Kidney tubule cell (primary cell): ENCODE measurements at places on chromosomes 11 and 22.

GRCh38 chr11:75721852-75722668 is 4.4 kb downstream of the MOGAT2 start:
- DNase-seq, result no peak

GRCh38 chr11:79896258-79896657 is 455.4 kb upstream of the TENM4 start:
- DNase-seq, result peak; percentile 57

- DNase-seq, result no peak
These were observed 2.0 kb downstream of the SIPA1 start for GRCh38 chr11:65639623-65640482.

DNA sequence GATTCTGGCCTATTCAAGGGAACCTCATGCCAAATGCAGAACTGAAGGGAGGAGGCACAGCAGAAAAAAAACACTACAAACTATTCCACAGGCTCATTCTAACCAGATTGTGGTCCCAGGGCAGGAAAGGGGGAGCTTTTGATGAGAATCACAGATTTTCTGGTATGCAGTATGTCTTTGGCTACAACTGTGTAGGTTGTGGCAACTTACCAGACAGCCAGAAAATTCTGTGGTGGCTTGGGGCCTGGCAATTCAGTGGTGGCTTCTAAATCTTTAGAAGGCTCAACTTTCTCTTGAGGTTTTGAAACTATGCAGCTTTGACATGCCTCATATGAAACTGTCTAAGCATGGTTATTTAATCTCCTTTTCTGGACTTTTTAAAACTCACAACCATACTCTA is 850.8 kb upstream of the CCDC90B start:
- DNase-seq, result no peak

DNA sequence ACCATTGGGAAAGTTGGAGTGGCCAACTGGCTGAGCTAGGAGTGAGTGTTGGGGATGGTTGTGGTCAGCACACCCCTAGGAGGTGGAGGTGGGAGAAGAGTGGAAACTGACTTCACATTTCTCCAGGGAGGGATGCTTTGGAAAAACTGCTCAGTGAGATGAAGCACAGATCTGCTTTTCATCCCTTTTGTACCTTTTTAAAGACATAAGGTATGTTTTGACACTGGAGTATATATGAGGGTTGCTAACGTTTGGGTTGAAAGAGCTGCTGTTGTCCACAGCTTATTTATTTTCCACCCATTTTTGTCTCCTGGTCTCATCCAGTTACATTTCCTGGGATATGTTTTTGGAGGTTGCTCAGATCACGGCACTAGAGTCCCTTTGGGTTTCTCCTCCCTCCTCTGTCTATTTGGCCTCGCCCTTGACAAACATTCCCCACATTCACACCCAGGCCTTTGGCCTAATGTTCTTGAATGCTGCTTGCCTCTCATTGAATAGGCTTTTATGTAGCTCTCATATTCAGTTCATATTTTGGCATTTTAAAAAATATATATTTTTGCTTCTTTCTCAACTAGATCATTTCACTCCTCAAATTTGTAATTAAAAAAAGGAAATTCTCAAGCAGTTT is 8.3 kb downstream of the SREBF2 start:
- no peak for DNase-seq

GRCh38 chr11:12789596-12790215 is 115.5 kb downstream of the TEAD1 start:
- DNase-seq, result no peak

DNA sequence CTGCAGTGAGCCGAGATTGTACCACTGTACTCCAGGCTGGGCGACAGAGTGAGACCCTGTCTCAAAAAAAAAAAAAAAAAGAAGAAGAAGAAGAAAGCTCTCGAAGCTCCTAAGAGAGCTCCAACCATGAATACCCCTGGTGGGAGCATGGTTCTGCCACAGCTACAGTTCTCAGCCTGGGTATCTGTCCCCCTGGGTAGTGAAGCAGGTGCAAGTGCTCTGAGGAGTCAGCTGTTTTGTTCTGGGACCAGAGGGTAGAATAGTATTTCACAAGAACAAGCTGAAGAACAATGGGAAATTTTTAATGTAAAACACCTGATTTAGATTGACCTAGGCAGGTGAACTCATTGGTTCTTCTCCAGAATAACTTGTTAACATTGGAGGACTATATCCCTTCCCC is 4.3 kb upstream of the HYOU1 start:
- DNase-seq, result no peak

- DNase-seq, result peak; percentile 83
These were observed 101.8 kb downstream of the DDX10 start for GRCh38 chr11:108766596-108767173.

DNA sequence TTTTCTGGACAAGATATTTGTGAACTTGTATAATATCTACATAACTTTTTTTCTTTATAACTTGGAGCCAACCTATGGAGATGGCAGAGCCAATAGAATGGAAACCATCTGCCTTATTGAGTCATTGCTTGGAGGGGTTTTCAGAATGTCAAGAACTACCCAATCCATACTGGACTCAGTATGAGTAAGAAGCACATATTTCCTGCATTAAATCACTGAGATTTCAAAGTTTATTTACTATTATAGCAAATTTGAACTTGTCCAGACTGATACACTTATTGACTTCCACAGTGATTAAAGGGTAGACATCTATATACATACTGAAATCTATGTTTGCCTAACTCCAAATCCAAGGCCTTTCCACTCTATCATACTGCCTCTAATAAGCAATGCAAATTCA is 704.0 kb downstream of the KCNA4 start:
- peak; percentile 51 for DNase-seq

DNA sequence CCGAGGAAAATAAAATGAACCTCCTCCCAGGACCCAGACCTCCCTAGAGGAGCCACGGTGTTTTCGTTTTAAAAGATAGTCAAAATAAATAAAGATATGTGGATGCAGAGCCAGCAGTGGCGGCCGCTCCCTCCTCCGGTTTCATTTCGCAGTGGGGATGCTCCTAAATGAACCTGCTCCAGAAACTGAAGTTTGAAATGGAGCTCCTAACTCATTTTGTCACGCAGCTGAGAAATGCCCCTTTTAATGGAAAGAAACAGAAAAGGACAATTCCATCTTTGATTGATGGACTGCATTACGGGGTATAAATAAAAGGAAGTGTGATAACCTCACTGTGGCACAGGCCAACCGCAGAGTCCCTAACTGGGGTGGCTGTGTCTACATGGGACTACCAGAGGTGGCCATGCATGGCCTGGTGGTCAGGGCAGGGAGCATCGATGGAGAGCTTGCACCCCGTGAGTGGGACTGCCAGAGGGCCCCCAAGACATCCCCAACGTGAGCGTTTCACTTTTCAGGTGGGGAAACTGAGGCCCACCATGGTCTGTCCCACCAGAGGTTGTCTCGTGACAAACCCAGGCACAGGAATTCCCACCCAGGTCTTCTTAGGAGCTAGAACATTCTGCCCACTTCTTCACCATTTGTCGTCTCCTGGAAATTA is 426.6 kb downstream of the BRD1 start:
- no peak for DNase-seq

DNA sequence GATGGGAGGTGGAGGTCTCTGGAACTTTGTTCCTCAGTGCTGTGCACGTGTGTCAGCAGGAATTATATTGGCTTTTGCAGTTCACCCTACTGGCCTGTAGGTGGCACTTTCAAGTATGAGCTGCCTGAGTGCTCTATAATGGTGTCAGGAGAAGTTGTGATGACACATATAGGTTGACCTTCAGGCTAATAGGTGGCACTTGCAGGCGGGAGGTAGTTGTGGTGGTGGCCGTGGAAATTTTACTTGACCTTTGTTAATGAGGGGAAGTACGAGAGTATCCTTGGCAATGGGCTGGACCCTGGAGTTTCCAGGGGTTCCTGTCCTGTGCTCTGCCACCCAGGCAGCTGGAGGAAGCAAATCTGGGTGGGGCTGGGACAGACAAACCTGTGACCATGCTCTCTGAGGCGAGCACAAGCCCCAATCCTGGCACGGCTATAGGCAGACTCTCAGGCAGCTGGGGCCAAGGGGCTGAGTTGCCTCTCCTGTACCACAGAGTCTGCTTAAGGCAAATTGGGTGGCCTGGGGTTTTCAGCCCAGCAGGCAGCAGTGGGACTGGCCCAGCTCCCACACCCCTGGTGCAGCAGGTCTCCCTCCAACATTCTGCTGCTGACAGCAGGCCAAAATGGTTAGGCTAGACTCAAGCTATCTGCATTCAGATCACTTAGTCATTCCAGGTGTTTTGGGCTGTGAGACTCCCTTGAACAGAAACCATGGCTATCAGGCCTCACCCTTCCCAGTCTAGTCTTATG is 147.5 kb upstream of the CTSC start:
- peak; percentile 57 for DNase-seq

- DNase-seq, result no peak
These were observed 75.8 kb downstream of the GAB2 start for GRCh38 chr11:78341841-78342240.

DNA sequence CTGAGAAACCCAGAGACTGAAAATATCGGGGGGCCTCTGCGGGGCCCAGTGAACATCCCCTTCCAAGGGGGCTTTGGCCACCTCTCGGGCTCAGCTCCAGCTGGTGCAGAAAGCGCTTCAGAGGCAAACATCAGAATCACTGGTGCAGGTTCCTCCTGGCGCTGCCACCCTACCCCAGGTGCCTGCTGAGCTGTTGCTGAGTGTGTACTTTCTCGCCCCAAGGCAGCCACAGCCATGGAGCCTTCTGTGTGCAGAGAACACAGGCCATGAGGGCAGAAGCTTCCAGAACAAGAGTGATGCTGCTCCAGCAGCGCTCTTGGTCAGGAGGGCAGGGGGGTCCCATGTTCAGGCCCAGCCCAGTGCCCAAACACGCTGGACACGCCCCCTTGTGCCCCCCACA is 6.3 kb downstream of the DRD4 start:
- no peak for DNase-seq

GRCh38 chr22:36472689-36473088 is 8.8 kb downstream of the TXN2 start:
- no peak for DNase-seq

DNA sequence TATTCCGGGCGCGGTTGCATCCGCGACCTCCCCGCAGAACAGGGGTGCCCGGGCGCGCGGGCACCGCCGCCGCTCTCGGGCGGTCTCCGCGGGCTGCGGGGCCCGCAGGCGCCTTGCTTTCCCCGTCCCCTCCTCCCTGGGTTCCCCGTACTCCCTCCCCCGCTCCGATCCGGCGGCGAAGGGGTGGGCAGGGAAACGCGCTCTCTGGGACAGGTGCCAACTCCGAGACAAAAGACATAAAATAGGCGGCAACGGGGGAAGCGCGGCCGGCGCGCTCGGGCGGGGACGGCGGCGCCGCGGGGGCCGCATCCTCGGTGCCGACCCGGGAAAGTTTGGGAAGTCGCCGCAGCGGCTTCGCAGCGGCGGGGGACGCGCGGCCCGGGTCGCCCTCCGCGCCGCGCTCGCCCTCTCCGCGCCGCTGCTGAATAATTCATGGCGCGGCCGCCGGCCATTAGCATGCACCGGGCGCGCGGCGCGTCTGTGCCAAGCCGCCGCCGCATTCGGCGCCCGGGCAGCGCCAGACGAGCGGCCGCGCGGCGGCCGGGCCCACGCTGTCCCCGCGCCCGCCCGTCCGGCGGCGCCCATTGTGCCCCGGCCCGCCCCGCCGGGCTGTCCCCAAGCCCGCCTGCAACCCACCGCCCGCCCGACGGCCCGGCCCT is 78.7 kb upstream of the PPARA start:
- DNase-seq, result peak; percentile 95

GRCh38 chr22:45887202-45888131 is 89.5 kb downstream of the WNT7B start:
- peak; percentile 62 for DNase-seq

GRCh38 chr11:100687630-100688395 is 725 bp downstream of the ARHGAP42 start:
- DNase-seq, result peak; percentile 88

- peak; percentile 56 for DNase-seq
These were observed 387.7 kb downstream of the TMEM135 start for GRCh38 chr11:87425391-87425790.

DNA sequence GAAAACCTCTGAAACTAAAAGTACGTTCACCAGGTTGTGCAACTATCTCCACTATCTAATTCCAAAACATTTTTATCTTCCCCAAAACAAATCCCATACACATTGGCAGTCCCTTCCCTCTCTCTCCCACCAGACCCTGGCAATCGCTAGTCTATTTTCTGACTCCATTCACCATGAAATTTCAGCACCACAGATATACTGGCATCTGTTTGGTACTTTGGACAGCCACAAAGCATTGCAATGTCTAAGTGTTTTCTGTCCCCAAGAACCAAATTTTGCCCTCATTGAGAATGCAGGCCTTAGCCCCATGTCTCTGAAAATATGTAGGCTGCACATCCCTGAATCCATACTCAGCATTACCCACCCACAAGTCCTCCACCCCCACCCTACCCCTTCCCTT is 28.0 kb upstream of the KCNJ11 start:
- no peak for DNase-seq

DNA sequence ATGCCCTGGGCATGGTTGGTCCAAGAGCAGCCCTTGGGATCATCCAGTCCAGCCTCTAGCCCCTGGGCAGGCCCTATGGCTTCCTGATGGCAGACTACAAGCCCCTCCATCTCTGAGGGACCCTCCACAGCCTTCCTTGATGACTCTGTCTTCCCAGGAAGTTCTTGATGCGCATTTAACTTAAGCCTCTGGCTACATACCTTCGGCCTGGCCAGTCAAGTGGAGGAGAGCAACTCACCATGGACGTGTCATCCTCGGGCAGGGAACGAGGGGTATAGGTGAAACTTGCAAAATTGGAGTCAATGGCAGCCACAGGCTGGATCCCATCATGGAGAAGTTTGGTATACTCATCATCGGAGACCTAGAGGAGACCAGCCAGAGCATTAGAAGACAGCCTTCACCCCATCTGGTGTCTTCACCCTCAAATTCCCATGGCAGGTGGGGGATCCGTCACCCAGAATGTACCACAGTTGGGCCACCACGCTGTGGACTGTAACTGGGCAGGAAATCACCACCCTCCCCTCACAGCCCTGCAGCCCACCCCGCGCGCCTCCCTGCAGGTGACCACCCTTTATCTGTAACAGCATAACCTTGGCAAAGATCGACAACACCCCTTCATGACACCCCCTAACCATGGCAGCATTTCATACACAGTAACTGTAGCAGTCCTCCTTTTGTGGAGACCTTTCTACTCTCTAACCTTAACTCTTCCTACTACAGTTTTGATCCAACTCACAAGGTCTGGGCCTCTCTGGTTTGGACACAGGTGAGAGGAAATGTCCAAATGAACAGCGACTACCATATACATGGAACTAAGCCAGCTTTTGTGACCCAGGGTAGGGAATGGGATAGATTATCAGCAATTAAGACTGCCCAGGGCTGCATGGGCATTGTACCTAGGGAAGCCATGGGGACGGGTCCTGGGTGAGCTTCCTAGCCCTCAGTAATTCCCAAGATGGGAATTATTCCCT is 91.7 kb downstream of the PDE2A start:
- no peak for DNase-seq

- no peak for DNase-seq
These were observed 30.9 kb downstream of the USP35 start for GRCh38 chr11:78219493-78220217.

GRCh38 chr11:18193010-18193409 is 20.4 kb downstream of the MRGPRX4 start:
- peak; percentile 12 for DNase-seq

GRCh38 chr22:19319281-19319680 is 27.8 kb upstream of the CLTCL1 start:
- no peak for DNase-seq
